Activated naive CD8-positive, alpha-beta T cell treated with anti-CD3 and anti-CD28 coated beads for 36 hours (primary cell): ENCODE measurements at places on chromosomes 2 and 18. TPM values are rescaled to one million over a fixed set of nuclear protein-coding genes. Genes with fewer than 3 reads are reported as not detected.

CDH2 gene
- 0.10 TPM for total RNA-seq

COLEC11 gene
- 0.52 TPM for total RNA-seq

FN1 gene
- total RNA-seq = 0.29 TPM

CYP27A1 gene
- total RNA-seq = not detected

- DNase-seq = no peak
- H3K27me3 ChIP-seq = peaks cover 4% of the 10 kb centered on the region
- no peaks in the 10 kb centered on the region for H3K36me3 ChIP-seq
- H3K27ac ChIP-seq = no peak overlapping the region
- H3K4me1 ChIP-seq = peaks cover 2% of the 10 kb centered on the region
Measured at GRCh38 chr2:175282886-175283285, 101.4 kb upstream of the ATP5MC3 start.

GRCh38 chr2:196242131-196242620 lies 70.8 kb upstream of the STK17B start:
- H3K27ac ChIP-seq = peak overlapping the region; percentile 100
- peaks cover 32% of the 10 kb centered on the region for H3K36me3 ChIP-seq
- H3K4me3 ChIP-seq = peak overlapping the region; percentile 80
- DNase-seq = peak; percentile 21

GRCh38 chr18:52190631-52191030 lies 149.4 kb upstream of the DCC start:
- H3K4me3 ChIP-seq = no peak overlapping the region
- DNase-seq = no peak
- H3K27me3 ChIP-seq = no peaks in the 10 kb centered on the region
- no peaks in the 10 kb centered on the region for H3K4me1 ChIP-seq
- no peaks in the 10 kb centered on the region for H3K36me3 ChIP-seq

DNA sequence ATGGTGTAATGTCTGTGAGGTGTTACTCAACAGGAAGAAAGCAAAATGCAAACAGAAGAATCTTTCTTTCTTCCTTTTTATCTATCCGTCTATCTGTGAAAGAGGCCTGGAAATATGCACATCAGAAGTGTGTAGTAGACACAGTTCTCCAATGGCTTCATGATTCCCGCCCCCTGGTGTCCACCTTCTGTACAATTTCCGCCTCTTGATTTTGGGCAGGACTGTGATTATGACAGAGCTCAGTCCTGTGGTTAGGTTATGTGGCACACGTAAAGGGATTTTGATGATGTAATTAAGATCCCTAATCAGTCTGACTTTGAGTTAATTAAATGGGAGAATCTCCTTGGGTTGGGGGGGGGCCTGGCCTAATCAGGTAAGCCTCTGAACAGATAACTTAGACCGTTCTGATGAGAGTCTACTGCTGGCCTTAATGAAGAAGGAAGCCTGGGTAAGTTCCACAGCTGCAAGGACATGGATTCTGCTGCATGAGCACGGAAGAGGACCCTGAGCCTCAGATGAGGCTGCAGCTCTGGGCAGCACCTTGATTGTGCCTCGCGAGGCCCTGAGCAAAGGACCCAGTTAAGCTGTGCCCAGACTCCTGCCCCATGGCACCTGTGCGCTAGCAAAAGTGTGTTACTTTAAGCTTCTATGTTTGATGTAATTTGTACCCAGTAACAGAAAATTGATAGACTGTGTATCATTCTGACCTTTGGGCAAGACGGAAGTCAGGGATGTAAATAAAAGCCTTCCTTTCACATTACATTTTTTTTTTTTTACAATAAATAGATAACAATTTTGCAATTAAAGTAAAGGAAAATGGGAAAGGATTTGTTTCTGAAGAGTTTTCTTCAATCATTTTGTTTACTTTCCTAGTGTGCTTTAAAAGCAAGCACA lies 11.3 kb upstream of the KCNF1 start:
- no peak overlapping the region for H3K27ac ChIP-seq
- H3K4me3 ChIP-seq = no peak overlapping the region
- no peak for DNase-seq
- H3K36me3 ChIP-seq = no peaks in the 10 kb centered on the region

DNA sequence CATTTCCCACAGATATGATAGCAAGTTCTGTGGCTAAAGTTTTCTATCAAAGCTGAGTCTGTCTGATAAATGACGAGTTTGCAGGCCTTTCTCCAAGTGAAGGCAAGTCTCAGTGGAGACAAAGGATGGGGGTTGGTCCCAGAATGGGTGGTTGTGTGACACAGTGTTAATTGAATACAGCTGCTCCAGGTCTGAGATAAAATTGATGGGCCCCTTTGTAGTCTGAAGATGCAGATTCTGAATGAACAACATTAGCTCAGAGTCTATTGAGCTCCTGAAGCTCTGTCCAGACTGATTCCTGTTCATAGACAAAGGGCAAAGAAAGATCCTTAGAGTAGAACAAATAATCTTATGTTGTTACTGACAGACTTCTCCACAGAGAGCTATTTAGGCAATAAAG lies 296.9 kb upstream of the CYRIA start:
- no peaks in the 10 kb centered on the region for H3K4me1 ChIP-seq
- no peaks in the 10 kb centered on the region for H3K27me3 ChIP-seq
- H3K27ac ChIP-seq = no peak overlapping the region
- DNase-seq = no peak
- H3K4me3 ChIP-seq = no peak overlapping the region

- H3K27ac ChIP-seq = no peak overlapping the region
- H3K4me3 ChIP-seq = no peak overlapping the region
- peaks cover 5% of the 10 kb centered on the region for H3K4me1 ChIP-seq
- DNase-seq = no peak
- no peaks in the 10 kb centered on the region for H3K36me3 ChIP-seq
Measured at GRCh38 chr2:121075641-121076497, 209.1 kb downstream of the TFCP2L1 start.

DNA sequence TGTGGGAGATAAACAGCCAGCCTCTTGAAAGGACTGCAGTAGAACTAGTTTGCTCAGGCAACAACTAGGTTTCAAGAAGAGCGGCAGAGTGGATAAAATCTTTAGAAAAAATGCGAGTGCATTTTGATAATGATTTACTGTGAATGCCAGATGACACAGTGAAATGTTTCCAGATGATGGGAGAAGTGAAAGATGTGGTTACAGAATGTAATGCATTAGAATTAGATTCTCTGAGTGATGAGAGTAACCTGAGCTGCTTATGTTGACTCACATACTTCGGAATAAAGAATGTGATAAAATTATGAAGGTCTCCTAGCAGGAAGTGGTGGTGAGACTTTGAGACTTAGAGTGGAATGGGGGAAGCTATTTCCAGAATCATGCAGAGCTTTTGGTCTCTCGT lies 184.3 kb downstream of the GULP1 start:
- no peak overlapping the region for H3K4me3 ChIP-seq
- no peaks in the 10 kb centered on the region for H3K27me3 ChIP-seq
- no peak for DNase-seq
- H3K27ac ChIP-seq = no peak overlapping the region

DNA sequence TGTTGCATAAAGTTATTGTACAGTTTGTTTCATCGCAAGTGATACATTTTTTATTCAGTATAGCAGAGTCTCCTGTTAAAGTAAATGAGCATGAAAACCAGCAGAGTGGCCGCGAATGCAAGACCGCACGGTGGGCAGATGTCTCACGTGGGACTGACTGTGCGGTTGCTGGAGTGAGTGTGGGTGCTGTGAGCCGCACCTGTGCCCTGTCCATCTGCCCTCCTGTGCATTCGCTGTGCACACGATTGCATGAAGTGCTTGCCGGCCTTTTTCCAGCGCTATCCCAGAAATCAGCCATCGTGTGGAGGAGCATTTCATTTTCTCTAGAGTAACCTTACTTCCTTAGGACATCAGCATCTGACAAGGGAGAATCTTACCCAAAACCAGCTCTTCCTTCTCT lies 118.7 kb downstream of the RNF144A start:
- H3K27ac ChIP-seq = no peak overlapping the region
- H3K4me3 ChIP-seq = no peak overlapping the region
- H3K36me3 ChIP-seq = peaks cover 24% of the 10 kb centered on the region
- peaks cover 8% of the 10 kb centered on the region for H3K4me1 ChIP-seq
